ENCODE measurements at places on chromosomes 13 and 19.
A peak's percentile ranks its signal among the peaks of the same experiment; 100 is the strongest.

GRCh38 chr19:12055784-12056183, 3.0 kb upstream of the ZNF878 start:
- DNase-seq = no peak

- DNase-seq = no peak
Measured at GRCh38 chr13:99040536-99041131, 62.8 kb upstream of the DOCK9 start.

DNA sequence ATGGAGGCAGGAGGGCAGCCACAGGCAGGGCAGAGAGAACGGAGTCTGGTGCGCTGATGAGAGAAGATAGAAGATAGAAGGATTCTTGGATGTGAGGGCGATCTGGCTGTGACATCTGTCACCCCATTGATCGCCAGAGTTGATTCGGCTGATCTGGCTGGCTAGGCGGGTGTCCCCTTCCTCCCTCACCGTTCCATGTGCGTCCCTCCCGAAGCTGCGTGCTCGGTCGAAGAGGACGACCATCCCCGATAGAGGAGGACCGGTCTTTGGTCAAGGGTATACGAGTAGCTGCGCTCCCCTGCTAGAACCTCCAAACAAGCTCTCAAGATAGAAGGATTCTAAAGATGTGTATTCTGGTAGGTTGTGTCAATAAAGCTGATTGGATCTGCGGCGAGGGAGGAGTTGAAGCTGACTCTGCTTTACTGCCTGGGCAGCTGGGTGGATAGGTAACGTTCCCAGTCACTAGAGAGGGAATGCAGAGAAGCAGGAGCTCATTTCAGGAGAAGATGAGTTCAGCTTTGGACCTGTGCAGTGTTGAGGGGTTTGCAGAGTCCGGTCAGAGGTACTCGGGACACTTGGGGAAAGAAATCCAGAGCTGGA, 5.1 kb downstream of the UBAC2 start:
- no peak for DNase-seq

DNA sequence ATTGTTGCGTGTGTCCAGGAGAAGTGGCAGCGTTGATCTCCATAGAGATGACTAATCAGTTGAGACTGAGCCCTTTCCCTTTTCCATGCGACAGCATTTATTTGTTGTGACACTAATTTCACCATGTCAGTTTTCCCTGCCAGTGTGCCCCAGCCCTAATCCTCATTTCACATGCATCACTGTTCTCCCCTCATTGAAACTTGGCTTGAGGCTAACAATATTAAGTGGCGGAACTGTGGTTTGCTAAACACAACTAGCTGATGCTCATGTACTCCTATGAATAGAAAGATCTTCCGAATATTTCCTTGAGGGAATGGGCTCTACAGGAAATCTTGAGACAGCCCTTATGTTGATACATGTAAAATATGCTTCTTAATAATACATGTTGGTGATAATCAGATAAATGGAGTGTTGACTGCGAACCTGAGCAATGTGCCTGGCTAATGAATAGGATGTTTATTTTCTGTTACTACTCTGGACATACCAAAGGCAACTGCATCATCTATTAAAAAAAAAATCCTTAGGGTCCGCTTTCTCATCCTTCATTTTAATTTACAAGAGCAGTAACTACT, 258.6 kb downstream of the ATP8A2 start:
- no peak for DNase-seq

- DNase-seq = no peak
Measured at GRCh38 chr13:74571811-74572210, 437.6 kb upstream of the KLF12 start.

GRCh38 chr13:42684226-42684625, 97.2 kb upstream of the FAM216B start:
- no peak for DNase-seq

- DNase-seq = no peak
Measured at GRCh38 chr19:54041969-54042606, 21.6 kb downstream of the VSTM1 start.

DNA sequence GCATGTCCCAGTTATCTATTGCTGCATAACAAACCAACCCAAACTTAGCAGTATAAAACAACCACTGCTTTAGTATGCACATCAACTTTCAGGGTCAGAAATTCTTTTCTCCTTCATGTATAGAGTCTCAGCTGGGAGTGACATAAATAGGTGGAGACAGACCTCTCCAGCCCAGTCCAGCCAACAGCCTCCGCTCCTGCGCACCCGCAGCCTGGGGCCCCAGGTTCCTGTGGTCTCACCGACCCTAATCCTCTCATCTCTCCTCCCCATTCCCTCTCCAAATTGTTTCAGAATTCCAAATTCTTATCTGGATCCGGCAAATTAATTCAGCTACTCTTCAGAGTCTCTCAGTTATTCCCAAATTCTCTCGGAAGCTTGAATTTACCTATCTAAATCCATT, 522 bp upstream of the ATP12A start:
- no peak for DNase-seq

DNA sequence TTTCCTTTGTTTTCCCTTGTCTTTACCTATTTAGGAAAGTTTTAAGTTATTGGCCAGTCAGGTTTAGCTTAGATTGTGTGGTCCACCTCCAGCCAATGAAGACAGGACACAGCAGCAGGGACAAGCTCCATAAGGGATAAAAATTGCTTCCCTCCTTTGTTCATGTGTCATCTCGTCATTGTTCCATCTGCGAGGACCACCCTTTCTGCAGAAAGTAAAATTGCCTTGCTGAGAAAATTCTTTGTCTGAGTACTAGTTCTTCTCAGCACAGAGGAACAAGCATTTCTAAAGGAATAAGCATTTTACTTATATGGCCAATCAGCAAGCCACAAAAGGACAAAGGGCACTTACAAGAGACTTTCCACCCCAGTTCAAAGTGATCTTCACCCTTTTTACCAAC, 11.4 kb downstream of the ZNF560 start:
- no peak for DNase-seq

- DNase-seq = no peak
Measured at GRCh38 chr13:74153316-74153715, 19.1 kb upstream of the KLF12 start.

GRCh38 chr13:78228211-78228610, 309.6 kb upstream of the EDNRB start:
- DNase-seq = no peak

- peak; percentile 15 for DNase-seq
Measured at GRCh38 chr19:23318143-23318542, 67.9 kb upstream of the ZNF724 start.

DNA sequence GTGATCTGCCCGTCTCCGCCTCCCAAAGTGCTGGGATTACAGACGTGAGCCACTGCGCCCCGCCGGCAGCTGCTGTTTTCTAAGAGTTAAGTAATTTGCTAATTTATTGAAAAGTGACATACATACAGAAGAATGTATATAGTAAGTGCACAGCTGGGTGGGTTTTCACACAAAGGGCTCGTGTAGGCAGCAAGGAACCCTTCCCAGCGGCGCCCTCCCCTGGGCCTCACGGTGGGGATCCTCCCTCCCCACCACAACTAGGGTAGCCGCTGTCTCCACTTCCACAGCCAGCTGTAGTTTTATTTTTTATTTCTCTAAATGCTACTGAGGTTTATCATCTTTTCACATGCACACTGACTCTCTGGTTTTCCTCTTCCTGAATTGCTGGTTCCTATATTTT, 64.9 kb downstream of the CRYL1 start:
- DNase-seq = no peak

DNA sequence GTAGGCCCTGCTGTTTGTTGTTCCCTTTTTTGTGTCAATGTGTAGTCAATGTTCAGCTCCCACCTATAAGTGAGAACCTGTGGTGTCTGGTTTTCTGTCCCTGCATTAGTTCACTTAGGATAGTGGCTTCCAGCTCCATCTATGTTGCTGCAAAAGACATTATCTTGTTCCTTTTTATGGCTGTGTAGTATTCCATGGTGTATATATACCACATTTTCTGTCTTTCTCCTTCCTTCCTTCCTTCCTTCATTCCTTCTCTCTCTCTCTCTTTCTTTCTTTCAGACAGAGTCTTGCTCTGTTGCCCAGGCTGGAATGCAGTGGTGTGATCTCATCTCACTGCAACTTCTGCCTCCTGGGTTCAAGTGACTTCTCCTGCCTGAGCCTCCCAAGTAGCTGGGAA, 21.0 kb downstream of the CYP2A6 start:
- no peak for DNase-seq

- DNase-seq = no peak
Measured at GRCh38 chr19:50516964-50517703, 3.4 kb upstream of the ASPDH start.

DNA sequence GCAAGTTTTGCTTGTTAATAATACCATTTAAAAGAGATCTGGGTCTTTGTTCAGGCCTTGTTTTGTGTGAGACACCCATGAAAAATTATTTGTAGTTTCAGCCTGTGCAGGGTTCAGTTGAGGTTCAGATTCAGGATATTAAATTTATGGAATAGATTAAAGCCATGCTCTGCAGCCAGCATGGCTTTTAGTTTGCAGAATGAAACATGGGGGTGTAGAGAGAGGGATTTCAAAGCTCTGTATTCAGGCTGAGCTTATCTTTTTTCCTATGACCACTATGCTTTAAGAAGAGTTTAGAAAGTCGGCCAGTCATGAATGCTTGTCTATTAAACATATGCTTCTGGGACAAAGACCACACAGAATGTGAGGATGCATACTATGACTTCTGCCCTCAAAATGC, 73.6 kb downstream of the DCLK1 start:
- no peak for DNase-seq

DNA sequence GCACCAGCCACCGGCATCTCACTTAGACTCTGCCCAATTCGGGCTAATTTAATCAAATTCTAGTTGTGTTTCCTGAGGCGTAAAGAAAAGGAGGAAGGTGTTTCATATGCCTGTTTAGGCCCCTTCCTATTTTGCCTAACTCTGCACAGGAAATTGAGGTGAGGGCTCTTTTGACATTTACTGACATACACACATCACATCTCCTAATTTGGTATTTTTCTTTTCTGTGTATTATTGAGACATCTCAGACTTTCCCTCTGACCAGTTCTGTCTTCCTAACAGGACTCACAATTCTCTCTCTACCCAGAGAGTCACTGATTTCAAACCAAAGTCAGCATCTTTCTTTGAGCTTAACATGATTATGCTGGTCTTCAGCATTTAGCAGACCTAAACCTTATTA, 7.9 kb downstream of the CEACAM3 start:
- DNase-seq = peak; percentile 9

GRCh38 chr19:591099-591958, 1.6 kb downstream of the HCN2 start:
- no peak for DNase-seq

GRCh38 chr13:27353166-27353583, 71.2 kb upstream of the GTF3A start:
- DNase-seq = peak; percentile 94

DNA sequence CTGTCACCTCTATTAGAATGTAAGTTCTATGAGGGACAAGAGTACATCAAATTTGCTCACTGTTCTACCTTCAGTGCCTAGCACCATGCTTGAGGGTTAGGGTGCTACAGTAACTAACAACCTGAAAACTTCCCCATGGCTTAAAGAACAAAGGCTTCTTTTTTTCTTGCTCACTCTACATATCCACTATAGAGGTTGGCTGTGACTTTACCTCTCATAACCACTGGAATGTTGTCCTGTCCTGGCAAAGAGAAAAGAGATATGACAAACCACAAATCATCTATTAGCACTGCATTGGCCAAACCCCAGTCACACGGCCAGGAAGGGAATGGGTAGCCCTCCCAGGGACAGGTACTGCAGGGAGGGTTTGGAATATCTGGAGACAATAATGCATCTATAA, 23.2 kb upstream of the ACOD1 start:
- DNase-seq = no peak

- peak; percentile 61 for DNase-seq
Measured at GRCh38 chr13:100721885-100722512, 47.4 kb upstream of the TMTC4 start.

GRCh38 chr13:46559272-46559805, 6.4 kb downstream of the LRCH1 start:
- DNase-seq = no peak

DNA sequence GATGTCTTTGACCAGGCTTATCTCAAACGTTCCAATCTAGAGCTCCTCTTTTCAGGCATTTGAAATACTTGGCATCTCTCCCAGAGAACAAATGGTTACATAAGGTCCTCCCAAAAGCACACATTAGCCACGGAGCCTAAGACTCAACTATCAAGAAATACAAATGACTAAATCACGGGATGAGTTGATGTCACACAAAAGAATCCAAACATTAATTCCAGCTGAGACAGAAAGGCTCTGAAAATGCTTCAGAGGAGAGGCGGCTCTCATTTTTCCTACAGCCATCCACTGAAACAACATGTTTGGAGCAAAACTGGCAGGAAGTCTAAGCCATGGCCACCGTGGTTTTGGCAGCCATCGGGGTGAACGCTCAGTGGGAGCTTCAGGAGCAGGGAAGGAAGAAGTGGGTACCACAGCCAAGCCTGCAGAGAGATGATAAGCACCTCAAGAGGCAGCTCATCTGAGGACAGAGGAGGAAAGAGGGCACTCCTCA, 122.5 kb downstream of the STK24 start:
- no peak for DNase-seq

DNA sequence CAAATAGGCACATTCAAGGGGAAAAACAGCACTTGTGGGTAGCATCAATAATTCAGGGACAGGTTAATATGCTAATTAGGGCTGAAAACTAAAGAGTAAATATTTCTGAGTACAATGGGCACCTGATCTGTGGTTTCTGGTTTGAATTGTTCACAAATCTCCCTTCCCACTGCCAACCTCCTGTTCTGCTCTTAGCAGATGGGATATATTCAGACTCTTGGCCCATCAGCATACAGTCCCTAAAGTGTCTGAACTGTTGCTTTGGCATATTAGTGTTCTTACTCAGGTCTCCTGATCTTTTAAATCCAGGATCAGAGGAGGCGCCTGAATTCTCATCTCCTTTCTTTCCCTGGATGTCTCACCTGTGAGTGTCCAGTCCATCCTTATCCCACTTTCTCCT, 8.2 kb upstream of the LRCH1 start:
- DNase-seq = no peak

DNA sequence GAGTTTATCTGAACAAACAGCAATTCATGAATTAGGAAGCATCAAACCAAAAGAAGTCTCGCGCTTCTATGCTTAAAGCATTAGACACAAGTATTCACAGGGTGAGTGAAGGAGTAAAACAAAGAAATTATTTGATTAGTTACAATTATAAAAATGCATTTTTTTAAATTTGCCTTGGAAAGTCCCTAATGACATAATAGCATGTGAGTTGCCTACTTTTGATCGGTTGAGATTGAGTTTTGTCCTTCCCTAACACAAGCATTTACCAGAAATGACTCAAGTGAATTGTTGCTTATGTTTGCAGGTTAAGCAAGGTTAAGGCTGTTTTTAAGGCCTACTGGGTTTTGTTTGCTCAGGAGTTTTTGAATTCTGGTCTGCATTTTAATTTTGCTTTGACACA, 389 bp upstream of the ZNF649 start:
- no peak for DNase-seq

- DNase-seq = no peak
Measured at GRCh38 chr19:41299755-41300089, 10.2 kb upstream of the CCDC97 start.

DNA sequence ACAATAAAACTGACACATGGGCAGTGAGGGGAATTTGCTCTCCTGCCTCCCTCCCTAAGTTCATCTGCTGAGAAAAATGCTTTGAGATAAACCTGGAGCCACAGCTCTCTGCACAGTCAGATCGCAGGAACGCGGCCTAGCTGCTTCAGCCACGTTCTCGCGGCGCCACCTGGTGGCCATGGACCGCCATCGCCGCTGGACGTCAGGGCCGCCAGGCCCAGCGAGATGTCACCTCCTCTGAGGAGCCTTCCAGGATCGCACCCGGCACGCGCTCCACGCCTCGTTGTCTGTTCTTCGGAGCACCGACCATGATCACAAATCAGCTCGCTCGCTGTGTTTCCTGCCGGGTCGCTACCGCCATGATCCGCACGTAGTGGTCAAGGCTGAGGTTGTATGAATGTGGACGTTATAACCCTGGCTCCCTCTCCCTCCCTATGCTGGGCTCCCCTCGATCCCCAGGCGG, 20.6 kb upstream of the USP29 start:
- DNase-seq = peak; percentile 59
